ENCODE measurements at places on chromosomes 6 and 20.

DNA sequence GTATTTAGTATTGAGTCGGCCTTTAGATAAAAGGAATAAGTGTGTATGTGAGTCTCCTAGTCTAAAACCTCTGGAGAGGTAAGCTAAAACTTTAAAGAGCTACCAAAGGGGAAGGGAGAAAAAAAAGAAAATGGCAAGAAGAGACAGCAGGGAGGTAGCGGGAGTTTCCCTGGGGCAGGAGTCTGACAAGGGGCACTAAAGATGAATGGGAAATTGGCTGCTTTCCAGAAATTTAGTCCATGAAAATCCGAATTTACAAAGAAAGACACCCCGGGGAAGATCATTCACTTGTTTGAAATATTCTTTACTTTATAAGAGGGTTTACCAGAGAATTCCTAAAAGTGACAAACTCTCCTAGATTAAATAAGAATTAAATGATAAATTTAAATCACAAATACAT lies 19.3 kb downstream of the RMND1 start:
- no peak for DNase-seq

GRCh38 chr6:90156861-90157260 lies 139.8 kb downstream of the BACH2 start:
- no peak for DNase-seq

GRCh38 chr6:111173341-111173740 lies 86.0 kb downstream of the SLC16A10 start:
- no peak for DNase-seq

DNA sequence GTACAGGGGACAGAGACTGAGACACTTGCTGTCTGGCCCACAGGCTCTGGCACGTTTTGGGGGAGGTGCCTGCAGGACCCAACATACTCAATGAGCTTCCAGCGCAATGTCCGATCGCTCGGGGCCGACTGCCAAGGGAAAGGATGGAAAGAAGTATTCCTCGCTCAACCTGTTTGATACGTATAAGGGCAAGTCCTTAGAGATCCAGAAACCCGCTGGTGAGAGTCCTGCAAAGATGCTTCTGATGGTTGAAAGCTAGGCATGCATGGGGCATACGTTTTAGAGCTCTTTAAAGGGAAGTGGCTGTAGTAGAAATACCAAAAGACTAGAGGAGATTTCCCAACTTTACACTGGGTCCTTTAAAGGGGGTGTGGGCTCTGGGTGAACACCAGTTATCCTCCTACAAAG lies 2.2 kb downstream of the PRRC2A start:
- DNase-seq, result no peak

GRCh38 chr6:7391151-7391550 lies 1.5 kb downstream of the RIOK1 start:
- DNase-seq, result no peak

GRCh38 chr6:160275511-160276003 lies 16.9 kb upstream of the SLC22A2 start:
- no peak for DNase-seq

DNA sequence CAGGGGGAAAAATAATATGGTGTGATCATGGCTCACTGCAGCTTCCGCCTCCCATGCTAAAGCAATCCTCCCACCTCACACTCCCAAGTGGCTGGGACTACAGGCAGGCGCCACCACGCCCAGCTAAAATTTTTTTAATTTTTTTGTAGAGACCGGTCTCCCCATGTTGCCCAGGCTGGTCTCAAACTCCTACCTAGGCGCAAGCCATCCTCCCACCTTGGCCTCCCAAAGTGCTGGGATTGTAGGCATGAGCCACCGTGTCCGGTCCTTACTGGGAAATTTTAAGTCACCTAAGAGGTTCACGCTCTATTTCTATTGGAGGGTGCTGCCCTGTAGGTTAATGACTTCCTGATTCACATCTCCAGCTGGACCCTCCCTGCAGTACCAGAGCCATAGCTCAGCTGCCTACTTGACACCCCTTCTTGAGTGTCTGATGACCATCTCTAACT lies 626 bp upstream of the CDK5RAP1 start:
- DNase-seq, result peak; percentile 77

DNA sequence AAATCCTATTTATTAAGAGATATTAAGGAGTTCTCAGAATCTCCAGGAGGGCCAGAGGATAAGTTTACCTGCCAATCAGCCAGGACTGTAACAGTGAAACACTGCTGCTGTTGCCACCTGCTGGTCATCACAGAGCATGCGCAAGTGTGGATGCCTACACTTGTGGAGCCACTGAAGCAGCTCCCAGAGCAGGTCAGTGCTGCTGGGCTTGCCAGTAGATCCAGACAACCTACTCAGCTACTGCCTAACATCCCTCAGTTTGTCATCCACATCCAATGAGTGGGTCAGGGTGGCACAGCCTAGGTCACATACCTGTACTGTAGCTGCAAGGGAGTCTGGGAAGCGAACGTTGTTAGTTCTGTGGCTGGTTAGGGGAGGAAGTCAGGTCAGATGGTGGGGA lies 18.3 kb upstream of the NHSL1 start:
- peak; percentile 22 for DNase-seq

DNA sequence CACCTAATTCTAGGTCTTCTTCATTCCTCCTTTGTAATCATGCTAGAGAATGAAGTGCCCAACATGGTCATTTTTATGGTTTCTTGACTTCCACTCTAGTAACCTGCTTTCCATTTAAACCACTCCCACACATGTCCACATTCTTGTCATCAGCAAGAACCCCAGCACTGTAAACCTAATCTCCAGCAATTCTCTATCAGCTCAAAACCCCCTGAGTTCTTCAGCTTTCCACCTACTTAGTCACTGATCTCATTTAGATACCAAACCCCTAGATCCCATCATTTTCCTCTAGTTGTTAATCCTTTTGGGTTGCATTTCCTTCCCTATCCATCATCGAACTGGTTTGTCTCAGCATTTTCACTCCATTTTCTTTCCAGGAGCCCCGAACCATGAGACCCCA lies 49.7 kb downstream of the GOPC start:
- no peak for DNase-seq
